ENCODE measurements at places on chromosomes 4 and X.
A peak's percentile ranks its signal among the peaks of the same experiment; 100 is the strongest.

- no peak for DNase-seq
Observed at GRCh38 chr4:125016892-125017299, 297.9 kb upstream of the FAT4 start.

DNA sequence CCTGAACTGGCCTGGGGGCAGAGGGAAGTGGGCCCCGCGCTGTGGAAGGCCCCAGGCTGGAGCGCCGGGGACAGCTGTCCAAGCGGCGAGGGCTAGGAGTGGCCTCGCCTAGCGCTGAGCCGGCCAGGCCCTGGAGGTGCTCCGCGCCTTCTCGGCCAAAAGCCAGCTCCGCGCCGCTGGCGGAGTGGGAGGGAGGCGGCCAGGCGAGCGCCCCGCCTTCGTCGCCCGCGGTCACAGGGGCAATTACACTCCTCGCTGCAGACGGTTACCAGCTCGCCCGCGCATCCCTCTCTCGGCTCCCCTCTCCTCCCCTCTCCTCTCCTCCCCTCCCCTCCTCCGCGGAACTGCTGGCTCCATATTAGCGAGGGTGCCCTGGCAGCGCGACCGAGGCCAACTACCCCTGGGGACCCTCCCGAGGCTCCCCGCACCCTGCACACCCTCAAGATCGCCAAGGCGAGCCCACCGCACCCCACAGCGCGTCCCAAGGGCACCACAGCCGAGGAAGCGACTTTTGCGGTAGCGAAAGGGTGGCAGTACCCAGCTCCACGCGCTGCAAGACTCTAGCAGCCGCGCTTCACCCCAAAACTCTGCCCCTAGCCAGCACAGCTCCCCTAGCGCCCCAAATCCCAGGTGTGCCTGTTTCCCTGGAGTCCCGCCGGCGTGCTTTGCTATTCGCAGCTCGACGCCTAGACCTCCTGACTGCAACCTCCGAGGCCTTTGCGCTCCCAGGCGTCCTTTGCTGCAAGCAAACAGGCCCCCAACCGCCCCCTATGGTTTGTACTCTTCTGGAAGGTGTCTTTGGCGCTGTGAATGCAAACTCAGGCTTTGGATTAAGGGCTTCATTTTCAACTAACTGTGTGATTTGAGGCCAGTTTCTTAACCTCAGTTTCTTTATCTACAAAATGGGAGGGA is 91.4 kb downstream of the BCOR start:
- DNase-seq: peak; percentile 25

DNA sequence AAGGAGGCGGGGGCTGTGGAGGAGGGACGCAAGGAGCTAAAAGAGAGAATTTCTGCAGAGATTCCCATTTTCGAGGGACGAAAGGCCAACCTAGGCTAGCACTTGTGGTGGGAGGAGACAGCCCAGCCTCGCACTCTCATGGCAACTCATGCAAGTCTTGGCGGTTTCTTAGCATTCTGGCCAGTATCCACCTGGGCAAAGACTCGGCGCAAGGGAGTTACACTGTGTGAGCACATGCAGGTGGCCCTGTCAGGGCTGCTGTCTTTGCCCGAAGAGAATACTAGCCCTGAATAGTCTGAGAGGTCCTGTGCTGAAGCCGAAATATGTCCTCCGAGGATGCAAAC is 15.5 kb downstream of the MCF2 start:
- DNase-seq: no peak

DNA sequence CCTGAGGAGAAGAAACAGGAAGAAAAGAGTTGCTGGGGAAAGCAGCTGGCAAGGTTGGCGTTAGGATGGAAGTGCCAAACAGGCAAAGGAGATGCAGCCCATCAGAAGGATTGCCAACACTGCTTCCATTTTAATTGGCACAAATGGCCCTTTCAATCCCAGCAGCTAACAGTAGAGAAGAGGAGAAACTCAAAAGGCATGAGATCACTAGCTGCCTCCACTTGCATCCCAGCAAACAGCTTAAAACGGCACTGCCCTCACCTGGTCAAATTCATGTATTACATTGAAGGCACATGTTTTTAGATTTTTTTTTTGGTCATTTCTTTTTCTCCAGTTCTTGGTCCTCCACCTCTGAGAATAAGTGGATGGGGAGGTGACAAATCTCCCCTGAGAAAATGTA is 14.9 kb upstream of the LOC101059915 start:
- no peak for DNase-seq

DNA sequence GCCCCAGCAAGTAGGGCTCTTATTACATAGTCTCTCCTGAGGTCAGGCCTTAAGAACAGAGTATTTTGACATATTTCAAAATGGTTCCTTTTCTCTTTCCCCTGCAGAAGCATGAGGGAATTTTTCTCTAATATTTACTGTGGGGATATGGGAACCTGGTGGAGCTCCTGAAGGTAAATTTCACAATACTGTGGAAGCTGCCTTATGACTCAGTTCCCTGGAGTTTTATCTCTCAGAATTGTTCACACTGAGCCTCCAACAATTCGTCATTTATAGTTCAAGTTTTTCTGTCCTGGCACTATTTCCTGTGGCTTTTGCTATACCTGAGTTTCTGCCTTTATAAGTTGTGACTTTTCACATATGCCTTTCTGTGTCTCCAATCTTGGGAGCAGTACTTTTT is 607.2 kb upstream of the NDST4 start:
- no peak for DNase-seq

Data from CD8-positive, alpha-beta T cell (primary cell).